ENCODE measurements at places on chromosomes 12 and 14. TPM values are rescaled to one million over a fixed set of nuclear protein-coding genes. Genes with fewer than 3 reads are reported as not detected.
A peak's percentile ranks its signal among the peaks of the same experiment; 100 is the strongest.

The LTBR gene
- 24.5 TPM for polyA plus RNA-seq

The PRB2 gene
- not detected for polyA plus RNA-seq

The HOXC6 gene
- polyA plus RNA-seq: 114 TPM

The CKB gene
- polyA plus RNA-seq: 1,311 TPM

The GALNT8 gene
- polyA plus RNA-seq: 35.5 TPM

The BMP4 gene
- polyA plus RNA-seq: 8.4 TPM

The KRT6C gene
- polyA plus RNA-seq: not detected

DNA sequence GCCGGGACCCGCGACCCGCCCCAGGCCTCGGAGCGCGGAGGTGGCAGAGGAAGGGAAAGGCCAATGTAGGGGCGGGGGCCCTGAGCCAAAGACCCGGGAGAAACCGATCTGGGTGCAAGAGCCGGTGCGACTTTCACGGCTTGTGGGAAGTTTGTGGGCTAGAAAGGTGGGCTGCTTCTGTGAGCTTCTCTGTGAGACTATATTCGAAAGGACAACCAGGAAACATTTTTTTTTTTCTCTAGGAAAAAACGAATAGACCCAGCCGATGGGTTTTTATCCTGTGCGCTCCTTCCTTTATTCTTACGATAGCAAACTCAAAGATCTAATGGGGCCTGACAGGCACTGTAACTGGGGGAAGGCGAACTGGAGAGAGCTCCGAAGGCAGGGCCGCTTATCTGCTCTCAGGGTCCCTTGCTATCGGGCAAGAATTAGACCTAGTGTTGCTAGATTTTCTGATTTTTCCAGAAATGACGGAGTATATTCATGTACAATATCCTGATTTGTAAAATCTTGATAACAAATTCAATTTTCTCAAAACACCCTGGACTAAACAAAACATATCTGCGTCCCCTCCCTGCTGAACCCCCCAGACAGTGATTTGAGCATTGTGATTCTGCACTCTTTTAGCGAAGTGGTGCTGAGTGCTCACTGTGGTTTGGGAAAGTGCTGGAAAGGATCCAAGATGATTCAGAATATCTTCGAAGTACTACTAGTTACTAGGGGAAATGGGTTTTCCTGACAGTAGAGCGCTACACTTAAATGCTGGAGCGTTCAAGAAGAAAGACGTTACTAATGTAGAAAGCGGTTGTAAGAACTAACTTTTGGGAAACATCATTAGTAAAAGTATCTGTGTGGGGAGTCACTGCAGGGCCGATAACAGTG is 563 bp upstream of the STXBP6 start:
- DNase-seq: no peak

- peak; percentile 36 for DNase-seq
Measured at GRCh38 chr12:97404543-97404942, 58.1 kb upstream of the RMST start.

DNA sequence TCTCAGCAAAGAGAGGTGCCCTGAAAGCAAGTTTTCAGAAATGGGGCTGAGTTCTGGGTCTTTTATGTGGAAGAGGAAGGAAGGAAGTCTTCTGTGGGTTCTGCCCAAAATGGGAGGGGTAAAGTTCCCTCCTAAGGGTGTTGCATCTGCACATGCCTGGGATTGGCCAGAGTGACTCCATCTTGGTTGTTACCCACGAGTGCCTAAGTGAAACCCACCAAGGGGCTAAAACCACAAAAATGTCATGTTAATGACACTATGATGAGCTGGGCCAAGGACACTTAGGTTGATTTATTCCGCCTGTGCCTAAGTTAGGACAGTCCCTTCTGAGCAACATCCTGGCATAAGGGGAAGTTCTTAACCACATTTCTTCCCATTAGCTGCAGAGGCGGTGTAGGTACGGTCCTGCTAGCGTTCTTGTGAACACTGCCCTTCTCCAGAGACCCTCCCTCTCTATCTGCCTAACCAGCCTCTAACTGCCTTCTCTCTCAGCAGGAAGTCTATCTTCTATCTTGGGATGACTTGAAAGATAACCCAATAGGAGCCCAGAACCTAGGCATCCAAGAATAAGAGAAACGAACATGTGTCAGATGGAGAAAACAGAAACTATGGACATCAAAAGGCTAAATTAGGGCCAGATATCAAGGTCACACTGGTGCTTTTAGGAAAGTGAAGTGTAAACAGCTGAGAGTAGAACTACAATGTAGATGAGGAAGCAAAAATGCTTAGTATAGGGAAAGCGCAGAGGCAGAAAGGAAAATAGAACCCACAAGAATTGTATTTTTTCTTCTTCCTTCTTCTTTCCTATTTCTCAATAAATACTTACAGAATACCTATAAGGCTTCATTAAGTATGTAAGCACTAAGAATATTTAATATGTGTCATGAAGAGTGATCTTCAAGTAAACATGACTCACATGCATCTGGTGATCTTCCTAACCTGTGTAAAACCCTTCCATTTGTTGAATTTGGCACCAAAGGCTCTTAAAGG is 104.2 kb upstream of the AMN1 start:
- DNase-seq: no peak

DNA sequence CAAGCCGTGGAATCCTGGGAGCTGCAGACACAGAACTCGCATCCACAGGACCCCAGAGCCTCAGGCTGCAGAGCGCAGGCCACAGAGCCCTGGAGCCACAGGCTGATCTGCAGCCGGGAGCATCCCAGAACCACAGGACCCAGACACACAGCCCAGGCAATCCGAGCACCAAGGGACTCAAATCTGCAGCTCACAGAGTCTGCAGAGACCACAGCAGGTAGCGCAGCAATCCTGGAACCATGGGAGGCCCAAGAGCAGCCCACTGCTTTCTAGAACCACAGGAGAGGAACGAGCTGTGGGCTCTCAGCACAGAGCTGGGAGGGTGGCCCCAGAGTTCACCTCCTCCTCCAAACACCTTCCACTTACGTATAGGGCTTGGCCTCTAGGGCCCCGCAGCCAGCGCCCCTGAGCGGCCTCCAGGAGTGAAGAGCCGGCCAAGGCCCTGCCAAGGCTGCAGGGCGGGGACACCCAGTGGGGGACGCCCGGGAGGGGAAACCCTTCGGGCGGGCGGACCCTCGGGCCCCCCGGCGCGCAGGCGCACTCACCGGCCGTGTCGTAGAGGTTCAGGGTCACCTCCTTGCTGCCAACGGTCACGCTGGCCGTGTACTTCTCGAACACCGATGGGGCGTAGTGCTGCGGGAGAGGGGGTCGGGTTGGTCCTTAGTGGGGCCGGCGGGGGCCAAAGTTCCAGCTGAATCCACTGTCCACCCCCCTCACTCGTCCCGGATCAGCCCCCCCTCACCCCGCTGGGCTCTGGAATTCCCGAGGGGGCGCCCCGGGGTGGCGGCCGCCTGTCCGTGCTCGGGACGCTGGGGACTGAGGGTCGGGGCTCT is 665 bp downstream of the RHOF start:
- no peak for DNase-seq

DNA sequence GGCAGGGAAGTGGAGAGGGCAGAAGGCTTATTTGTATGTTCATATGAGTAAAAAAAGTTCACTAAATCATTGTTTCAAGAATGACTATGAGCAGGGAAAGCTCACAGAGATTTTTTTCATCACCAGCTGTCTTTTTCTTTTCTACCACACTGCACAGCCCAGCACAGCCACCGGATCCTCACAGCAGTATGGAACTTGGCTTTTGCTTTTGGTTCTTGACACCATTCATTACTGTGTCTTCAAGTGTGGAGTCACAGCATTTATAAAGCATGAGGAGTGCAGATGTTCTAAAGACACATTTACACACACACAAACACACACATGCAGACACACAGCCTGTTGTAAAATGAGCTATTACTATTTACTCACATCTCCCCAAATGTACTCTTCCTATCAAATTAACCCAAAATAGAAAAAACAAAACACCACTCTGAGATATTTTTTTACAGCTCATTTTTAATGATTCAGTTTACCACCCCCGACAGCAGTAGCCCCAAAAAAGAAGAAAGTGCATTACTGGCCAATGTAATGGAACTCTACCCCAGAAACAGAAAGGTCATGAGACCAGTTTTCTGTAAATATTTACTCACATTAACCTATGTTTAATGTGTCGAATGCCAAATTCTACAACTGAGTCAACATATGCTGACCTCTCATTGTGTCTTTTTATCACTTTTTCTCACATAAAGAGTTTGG is 60.5 kb downstream of the BTG1 start:
- DNase-seq: no peak

DNA sequence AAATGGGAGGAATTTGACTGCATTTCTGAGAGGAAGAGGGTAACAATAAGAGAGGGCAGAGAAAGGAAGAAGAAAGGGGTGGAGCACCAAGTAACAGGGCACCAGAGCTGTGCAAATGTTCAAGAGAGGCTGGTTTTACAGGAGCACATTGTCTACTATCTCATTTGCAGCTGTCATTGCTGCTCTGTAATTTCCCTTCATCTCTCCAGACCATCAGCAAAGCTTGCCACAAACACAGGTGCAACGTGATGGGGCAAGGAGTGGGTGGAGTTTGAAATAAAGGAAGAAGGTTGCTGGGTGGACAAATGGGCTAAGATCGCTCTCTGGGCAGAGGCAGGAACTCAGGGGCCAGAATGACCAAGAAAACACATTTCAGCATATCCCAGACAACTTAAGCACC is 47.9 kb upstream of the PLEKHG6 start:
- DNase-seq: no peak

DNA sequence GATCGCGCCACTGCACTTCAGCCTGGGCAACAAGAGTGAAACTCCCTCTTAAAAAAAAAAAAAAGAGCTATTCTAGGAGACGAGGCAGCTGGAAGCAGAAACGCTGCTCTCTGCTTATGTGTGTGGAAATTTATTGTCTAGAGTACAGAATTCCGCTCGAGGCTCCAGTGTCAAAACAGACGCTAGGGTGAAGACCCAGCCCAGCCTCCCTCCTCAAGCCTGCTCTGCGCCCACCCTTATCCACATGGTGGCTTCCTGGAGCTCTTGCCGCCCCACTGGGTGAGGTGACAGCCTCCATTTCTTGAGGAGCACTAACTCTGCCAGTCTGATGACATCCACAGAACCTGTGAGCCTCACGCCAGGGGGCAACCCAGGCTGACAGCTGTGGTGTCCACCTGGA is 49.5 kb upstream of the DLK1 start:
- DNase-seq: no peak

DNA sequence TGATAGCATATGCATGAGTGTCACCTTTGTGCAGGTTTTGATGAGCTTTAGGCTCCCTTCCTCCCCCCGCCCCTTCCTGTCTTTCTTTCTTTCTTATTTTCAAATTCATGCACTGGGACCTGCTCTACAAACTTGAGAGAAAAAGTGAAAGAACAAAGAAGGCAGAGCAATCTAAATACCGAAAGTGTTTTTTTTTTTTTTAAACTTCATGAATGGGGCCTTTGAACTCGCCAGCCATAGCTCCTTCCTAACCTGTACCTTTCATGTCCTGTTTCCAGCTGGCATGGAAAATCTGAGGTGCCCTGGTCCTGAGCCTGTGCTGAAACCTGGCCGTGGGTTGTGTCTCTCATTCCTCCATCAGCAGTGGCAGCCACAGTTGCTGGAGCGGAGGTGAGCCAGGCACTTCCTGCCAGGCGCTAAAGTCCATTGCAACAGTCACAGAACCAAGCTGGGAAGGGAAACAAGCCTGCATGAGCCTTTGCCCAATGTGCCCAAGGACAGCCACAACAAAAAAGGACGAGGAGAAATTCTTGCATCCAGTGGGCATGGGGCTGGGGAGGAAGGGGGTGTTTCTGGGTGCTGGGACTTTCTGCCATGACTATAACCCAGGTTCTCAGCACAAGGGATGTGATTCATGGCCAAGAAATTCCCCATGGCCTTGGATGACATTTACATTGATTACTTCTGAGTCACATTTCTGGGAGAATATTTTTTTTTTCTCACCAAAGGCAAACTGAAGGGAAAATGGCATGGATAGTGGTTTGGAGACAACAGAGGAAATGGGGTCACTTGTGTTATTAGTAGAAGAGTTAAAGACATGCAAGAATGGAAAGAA is 102.7 kb downstream of the TMEM30B start:
- DNase-seq: no peak

- DNase-seq: no peak
Measured at GRCh38 chr12:53330671-53331070, 5.5 kb downstream of the SP7 start.

DNA sequence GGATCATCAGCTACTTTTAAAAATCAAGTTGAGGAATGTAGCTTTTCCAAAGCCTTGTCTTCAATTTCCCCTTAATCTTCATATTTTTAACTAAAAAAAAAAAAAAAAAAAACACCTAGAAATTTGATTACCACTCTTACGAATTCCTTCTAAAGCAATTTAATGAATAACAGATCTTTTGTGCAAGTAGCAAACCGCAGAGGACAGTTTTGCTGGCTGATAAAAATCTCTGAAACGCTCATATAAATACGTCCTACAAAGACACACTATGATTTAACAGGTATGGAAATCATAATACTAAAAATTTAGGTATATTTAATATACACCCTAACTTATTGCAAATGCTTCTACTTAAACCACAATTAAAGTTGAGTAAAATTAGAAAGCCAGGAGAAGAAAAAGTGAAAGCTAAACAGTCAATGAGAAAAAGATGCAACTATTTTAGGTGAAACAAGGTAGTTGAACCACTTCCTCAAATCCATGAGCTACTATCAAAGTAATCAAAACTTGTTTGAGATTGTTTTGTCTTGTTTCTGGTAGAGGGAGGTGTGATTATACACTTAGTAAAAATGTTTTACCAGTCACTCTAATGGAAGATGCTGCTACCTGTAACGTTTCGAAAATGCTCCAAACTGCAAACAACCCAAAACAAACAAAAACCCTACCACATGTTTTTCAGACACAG is 2.2 kb downstream of the PAWR start:
- DNase-seq: no peak

DNA sequence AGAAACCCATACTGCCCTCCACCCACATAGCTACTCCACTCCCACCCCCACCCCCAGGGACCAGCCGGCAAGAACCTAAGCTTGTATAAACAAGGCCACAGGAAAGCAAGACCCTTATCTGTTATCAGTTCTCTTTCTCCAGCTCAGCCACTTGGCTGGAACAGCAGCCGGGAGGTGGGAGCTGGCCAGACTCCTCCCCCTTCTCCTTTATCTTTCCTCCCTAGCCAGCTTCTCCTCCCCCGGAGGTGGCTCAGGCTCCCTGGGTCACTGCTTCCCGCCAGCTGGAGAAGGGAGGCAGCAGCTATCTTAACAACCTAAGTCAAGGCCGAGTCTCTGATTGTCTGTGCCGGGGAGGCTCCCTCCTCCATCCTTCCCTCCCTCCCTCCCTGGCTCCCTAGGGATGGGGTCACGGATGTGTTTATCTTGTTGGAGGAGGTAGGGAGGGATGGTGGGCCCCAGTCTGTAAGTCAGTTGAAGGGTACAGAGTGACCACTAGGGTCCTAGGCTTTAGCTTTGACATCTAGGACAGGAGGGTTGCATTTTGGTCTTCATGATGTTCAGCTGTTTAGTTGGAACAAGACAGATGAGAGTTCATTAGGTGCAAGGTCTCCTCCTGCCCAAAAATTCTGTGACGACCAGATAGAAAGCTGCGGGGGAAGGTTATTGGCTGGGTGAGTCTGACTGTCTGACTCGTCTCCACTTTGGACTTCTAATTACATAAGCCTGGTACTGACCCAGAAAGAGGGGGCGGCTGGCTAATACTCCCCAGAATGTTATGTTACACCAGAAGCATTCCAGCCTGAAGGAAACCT is 29.7 kb downstream of the ZFP36L1 start:
- no peak for DNase-seq
